ENCODE measurements at places on chromosomes 13 and 19. TPM values are rescaled to one million over a fixed set of nuclear protein-coding genes. Genes with fewer than 3 reads are reported as not detected.
A peak's percentile ranks its signal among the peaks of the same experiment; 100 is the strongest.

DNA sequence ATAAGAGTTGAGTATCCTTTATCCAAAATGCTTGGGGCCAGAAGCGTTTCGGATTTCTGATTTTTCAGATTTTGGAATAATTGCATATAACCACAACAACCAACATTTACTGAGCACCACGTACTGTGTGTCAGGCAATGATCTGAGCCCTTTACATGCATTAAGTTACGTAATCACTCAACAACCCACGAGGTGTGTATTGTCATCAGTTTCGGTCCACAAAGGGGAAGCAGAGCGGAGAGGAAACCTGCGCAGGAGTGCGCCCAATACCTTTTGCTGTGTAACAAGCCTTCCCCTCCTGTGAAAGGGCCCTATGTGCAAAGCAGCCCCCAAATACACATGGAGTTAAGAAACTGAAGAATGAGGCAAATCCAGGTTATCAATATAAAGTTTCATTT, 20.7 kb upstream of the NLRP12 start:
- no peak for DNase-seq

DNA sequence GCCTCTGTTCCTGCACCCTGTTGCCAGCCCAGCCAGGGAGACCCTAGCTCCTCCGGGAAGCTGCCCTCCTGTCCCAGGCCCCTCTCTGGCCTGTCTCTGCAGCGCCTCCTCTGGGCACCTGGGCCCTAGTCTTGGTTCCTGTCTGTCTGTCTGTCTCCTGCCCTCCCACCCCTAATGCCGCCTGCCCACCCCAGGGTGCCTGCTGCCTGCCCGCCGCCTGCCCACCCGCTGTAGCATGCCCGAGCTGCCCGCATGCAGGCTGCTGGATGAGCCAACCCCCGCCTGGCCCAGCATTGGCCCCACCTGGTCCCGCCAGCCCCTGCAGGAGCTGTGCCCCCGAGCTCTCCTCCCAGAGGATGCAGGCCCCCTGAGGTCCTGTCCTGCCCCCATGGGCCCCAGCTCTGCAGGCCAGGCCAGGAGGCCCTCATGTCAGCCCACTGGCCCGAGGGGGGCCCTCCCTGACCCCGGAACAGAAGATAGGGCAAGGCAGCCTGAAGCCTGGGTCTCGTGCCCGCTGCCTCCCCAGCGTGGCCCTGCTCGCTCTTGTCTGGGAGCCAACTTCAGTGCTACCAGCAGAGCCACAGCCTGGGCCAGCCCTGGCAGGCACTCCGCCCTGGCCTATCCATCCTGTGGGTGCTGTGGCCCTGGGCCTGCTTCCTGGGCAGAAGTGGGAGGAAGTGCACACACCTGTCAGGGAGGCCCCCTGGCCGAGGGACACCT, 5.2 kb downstream of the MAP2K7 start:
- DNase-seq, result no peak

DNA sequence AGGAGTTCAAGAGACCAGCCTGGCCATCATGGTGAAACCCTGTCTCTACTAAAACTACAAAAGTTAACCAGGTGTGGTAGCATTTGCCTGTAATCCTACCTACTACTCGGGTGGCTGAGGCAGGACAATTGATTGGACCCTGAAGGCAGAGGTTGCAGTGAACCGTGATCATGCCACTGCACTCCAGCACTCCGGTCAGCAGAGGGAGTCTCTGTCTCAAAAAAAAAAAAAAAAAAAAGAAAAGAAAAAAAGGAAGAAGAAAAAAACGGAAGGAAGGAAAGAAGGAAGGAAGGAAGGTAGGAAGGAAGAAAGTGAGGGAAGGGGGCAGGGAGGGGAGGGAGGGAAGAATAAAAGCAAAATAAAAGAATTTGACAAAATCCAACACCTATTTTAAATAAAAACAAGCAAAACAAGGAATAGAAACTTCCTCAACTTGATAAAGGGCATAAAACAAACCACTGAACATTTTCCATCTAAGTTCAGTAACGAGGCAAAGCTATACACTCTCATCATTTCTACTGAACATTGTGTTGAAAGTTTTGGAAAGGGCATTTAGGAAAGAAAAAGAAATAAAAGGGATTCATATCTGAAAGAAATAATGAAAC, 411.6 kb upstream of the SLITRK5 start:
- no peak for DNase-seq

GRCh38 chr19:47509973-47510372, 4.9 kb downstream of the NAPA start:
- no peak for DNase-seq

DNA sequence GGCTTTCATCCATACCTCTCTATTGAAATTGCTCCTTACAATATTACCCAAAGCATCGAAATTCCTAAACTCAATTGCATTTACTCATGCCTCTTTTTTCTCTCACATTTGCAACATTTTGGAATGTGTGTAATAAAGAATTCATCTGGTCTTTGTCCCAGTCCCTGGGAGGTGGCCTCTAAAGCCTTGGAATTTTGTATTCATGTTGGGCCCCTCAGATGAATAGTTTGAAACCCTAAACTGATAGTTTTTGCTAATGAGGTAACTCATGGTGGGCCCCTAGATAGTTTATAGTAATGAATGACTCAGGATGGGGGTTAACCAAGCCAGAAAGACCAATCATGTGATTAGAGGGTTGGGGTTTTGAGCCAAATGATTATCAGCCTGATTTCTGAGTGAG, 490.4 kb downstream of the DIAPH3 start:
- no peak for DNase-seq

The CGB5 gene
- 0.19 TPM for total RNA-seq

The ZNF429 gene
- total RNA-seq, result 10.7 TPM

DNA sequence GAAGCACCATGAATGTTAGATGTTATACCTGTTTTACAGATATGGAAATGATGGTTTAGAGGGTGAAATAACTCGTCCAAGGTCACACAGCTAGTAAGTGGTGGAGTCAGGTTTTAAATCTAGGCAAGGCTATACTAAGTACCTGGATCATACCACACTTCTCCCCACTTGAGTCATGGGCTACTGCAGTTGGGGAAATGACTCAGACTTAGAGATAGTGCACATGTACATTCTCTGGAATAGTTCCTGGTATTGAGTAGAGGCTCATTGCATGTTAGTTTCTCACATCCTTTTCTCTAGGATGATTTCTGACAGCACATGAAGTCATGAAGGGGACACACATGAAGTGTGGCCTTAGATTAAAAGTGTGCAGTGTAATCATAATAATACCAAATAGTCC, 76.2 kb upstream of the TNFSF11 start:
- no peak for DNase-seq

- DNase-seq, result no peak
Observed at GRCh38 chr13:25571237-25571636, 199.5 kb downstream of the ATP8A2 start.

- no peak for DNase-seq
Observed at GRCh38 chr13:44132710-44133109, 240.9 kb upstream of the SERP2 start.

The ALOX5AP gene
- 77.1 TPM for total RNA-seq

GRCh38 chr19:6680141-6680540, 10.2 kb upstream of the TNFSF14 start:
- DNase-seq, result no peak

- DNase-seq, result no peak
Observed at GRCh38 chr13:63636316-63636993, 2220.8 kb upstream of the PCDH20 start.

The LSR gene
- 5.7 TPM for total RNA-seq

DNA sequence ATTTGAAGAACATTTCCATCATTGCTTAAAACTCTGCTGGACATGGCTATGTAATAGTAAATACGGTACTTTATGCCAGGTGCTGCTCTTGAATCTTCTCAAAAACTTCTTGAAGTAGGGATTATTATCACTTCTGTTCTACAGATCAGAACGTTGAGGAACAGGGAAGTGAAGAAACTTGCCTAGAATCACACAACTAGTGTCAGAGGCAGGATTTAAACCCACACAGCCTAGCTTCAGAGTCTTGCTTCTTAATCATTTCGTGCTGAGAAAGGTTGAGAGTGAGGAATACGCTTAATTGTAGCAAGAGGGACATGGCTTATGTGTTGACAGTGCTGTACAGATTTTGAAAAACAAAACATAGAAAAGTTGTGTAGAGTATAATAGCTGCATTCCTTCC, 13.5 kb downstream of the TM9SF2 start:
- DNase-seq, result no peak

DNA sequence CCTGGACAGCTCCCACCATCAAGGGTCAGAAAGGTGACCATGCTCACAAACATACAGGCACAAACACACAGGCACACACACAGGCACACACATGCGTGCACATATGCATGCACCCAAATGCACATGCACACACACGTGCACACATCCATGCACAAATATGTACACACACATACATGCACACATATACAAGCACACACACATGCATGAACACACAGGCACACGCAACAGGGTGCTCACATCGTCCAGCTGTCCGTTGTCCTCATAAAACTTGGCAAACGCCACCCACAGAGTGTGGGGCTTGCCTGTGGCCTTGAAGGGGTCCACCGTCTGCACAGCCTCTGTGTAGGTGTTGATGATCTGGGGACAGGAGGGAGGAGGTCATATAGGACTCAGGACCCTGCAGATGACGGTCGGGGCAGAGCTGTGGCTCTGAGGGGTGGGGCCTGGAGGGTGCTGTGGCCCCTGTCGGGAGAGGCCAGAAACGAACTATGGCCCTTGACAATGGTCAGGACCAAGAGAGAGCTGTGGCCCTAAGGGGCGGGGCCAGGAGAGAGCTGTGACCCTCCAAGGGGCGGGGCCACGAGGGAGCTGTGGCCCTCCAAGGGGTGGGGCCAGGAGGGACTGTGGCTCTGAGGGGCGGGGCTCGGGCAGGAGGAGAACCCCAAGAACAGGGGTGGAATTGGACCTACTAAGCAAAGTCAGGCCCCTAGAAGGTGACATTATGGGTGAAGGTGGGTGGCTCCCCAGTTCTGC, 6.2 kb downstream of the XAB2 start:
- DNase-seq, result no peak

The C19orf85 gene
- total RNA-seq, result not detected

The NAPSA gene
- 0.94 TPM for total RNA-seq

The CEACAM19 gene
- 0.28 TPM for total RNA-seq

DNA sequence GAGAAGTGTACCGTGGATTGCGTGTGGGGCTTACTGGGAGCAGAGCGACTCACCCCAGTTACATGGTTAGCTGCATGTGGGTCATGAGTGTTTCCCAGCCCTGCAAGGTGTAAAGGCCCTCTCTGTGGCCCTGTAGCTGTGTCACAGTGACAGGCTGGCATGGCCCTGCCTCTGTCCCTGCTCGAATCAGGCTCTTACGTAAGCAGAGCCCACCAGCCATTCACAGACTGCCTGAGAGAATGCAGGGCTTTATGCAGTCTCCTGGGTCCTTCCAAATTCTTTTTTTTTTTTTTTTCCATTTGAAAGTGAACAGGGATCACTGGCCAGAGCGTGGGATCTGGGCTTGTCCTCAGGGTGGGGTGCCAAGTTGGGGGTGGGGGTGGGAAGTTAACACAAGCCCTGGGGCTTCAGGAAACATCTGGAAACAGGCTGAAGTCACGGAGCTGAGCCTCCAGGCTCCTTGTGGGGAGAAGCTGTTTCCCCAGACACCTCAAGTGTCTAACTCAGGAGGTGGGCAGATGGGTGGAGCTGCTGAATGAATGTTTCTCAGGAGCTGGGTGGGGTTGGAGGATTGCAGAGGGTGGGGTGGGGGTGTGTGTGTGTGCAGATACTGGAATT, 13.4 kb downstream of the TECR start:
- DNase-seq, result no peak

DNA sequence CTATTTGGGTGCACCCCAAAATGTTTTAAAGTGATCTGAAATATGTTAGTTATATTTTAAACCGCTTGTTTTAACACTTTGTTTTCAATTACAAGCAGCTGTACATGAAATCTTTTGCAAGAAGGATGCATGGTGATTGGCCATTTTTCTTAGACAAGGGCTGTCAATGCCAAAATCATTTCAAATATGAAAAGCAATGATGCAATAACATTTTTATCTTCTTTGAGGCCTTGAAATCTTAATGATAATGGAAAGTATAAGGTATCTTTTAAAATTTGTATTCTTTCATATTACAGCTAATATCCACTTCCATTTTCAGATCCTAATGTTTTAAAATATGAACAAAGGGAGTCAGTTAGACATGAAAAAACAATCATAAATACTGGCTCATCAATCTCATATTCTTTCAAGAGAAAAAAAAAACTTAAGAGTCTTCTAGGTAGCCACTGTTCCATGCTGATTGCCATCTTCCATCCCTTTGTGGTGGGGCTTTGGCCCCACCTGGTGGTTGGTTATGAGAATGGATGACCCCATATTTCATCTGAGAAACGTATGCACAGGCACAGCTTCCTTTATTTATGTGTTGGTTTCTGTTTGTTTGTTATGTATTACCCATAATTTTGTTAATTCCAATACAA, 330.3 kb upstream of the MIR17HG start:
- peak; percentile 5 for DNase-seq

- DNase-seq, result no peak
Observed at GRCh38 chr13:39259371-39260140, 221.3 kb downstream of the NHLRC3 start.

DNA sequence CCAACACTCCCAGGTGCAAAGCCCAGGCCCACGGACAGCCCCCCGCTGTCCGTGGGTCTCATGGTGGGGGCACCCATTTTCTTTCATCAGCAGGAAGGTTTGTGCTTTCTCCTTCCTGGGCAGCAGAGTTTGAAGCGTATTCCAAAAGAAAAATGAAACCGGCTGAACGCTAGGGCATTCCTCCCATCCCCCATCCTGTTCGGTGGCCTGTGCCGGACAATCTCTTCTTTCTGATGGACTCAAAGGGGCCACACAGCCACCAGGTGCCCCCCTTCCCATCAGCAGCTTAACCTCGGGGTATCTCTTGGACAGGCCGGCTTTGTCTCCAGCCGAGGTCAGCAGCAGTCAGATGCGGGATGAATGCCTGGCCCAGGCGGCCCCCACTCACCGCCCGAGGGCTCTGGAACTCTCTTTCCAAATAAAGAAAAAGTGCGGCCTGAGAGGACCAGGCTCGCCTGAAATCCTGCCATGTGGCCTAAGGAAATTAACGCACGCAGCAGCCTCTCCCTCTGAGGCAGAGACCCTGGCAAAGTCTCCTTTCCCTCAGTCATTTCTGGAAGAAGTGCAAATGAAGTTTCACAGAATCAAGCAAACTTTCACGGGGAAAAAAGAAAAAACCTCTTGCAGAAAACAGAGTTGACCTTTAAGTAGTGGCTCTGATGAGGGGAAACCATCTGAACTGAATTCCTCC, 67.8 kb downstream of the RASA3 start:
- DNase-seq, result no peak

GRCh38 chr19:34236035-34236987, 18.0 kb upstream of the GARRE1 start:
- no peak for DNase-seq

- no peak for DNase-seq
Observed at GRCh38 chr13:78608252-78608687, 4.9 kb upstream of the POU4F1 start.

DNA sequence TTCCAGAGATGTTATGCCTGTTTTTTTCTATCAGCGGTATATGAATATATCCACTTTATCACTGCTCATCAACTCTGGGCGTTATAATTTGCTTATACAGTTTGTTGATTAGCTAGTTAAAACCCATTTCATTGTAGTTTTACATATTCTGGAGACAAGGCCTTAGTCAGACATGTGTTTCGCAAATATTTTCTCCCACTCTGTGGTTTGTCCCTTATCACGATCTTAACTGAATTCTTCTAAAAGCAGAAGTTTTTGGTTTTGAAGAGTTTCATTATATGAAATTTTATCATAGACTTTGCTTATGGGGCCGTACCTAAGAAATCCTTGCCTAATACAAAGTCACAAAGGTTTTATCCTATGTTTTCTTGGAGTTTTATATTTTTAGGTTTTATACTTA, 84.6 kb downstream of the FRY start:
- no peak for DNase-seq

The MISP3 gene
- 0.94 TPM for total RNA-seq

Data from thymus (tissue), 14 donors.